ENCODE measurements at places on chromosomes 4 and X.

- no peak for DNase-seq
Observed at GRCh38 chr4:138052806-138053632, 189.1 kb downstream of the SLC7A11 start.

DNA sequence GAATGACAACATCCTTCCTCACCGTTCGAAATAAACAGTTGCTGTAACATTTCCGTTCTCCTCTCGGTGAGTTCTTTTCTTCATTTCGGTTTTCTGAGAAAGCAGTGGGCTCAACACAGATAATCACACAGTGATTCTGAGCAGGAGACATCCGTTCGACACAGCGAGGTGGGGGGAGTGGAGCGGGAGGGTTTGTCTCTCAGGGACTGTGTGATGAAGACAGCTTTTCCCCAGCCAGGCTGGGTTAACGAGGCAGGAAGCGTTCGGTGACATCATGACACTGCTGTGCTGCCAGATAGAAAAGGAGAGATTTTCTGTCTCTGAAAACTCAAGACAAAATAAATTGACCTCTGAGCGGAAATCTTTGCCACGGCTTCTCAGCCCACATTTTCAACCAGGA lies 119.3 kb downstream of the CRLF2 start:
- no peak for DNase-seq

GRCh38 chrX:78029663-78030062 lies 60.2 kb upstream of the PGAM4 start:
- DNase-seq = peak; percentile 38

- peak; percentile 42 for DNase-seq
Observed at GRCh38 chr4:74370912-74371311, 6.0 kb downstream of the EREG start.

- DNase-seq = no peak
Observed at GRCh38 chrX:23788521-23788920, 5.5 kb downstream of the SAT1 start.

GRCh38 chr4:174181827-174182226 lies 101.6 kb downstream of the FBXO8 start:
- DNase-seq = no peak

GRCh38 chr4:186695392-186695791 lies 28.3 kb downstream of the FAT1 start:
- no peak for DNase-seq

- no peak for DNase-seq
Observed at GRCh38 chr4:82644734-82645126, 82.9 kb upstream of the TMEM150C start.

GRCh38 chrX:32183066-32183465 lies 1028.3 kb downstream of the DMD start:
- no peak for DNase-seq

DNA sequence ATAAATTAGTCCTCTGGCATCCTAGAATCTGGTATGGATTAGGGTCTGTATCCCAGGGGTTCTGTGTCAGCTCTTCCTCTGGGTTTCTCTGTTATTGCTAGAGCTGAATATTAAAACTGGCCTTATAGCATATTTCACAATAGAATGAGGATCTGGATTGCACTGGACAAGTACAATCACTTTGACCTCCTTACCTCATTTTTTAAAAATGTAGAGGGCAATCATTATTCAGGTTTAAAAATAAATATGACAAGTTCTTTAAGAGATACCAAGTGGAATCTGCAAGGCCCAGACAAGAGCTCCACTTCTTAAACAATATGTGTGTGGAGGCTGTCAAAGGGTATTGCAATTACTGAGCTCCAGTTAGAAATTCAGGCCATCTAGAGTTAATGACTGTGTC lies 1.4 kb downstream of the PALLD start:
- no peak for DNase-seq

- no peak for DNase-seq
Observed at GRCh38 chrX:39773150-39773549, 324.6 kb downstream of the BCOR start.

DNA sequence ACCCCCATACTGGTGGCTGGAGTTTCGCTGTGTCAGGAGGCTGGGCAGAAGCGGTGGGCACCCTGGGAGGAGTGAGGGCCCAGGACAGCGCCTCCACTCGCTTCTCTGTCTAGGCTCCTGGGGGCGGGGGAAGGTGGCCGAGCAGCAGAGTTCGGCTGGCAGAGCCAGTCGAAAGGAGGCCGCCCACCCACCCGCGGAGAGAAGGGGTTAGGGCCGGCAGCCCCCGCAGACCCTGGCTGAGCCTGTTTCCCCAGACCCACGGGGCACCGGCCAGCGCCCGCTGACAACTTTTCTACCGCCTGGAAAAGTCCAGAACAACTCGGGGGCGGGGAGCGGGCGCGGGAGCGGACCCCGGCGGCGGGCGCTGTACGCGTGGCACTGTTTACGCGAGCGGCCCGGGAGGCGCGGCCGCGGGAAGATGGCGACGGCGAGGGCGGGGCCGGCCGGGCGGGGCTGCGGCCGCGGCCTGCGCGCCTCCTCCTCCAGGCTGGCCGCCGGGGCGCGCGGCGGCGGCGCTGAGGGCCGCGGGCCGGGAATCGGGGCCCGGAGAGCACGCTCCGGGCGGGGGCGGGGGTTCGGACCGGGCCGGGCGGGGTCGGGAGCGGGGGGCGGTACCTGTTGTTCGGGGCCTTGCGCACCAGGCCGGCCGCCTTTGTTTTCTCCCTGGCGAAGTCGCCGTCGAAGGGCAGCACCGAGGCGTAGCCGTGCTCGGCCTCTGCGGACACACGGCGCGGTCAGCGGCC lies 628 bp downstream of the MXD4 start:
- peak; percentile 74 for DNase-seq

- DNase-seq = no peak
Observed at GRCh38 chr4:147855571-147856009, 123.7 kb downstream of the ARHGAP10 start.

DNA sequence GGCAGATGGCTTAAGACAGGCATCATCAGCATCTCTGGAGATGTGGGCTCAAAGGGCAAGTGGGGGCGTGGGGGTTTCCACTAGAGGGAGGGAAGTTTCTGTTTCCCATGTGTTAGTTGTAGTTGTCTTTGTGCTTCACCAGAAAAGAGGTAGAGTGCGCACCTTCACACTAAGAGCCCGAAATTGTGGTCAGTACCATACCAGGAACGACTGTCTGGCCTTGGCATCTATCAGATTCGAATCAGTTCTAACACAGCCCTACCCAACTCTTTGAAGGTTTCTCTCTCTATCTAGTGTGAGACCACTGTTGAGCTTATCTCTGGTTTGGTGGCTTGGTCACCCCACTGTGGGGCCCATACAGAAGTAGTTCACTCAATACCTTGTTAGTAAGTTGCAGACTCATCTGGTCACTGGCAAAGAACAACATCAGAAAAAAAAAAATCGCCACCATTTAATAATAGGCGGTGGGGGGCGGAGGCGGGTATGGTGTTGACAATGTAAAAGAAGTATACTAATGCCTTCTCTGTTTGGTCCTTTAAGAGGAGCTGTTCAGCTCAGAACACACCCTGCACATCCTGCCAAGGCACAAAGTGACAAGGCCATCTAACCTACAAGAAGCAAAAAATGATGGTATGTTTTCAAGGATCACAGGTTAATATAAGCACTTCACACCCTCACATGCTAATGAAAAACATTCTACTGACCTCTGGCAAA lies 71.1 kb downstream of the NYX start:
- no peak for DNase-seq

- DNase-seq = peak; percentile 50
Observed at GRCh38 chrX:55907968-55908607, 190.5 kb downstream of the RRAGB start.

- peak; percentile 90 for DNase-seq
Observed at GRCh38 chr4:6769233-6769988, 13.1 kb upstream of the KIAA0232 start.

DNA sequence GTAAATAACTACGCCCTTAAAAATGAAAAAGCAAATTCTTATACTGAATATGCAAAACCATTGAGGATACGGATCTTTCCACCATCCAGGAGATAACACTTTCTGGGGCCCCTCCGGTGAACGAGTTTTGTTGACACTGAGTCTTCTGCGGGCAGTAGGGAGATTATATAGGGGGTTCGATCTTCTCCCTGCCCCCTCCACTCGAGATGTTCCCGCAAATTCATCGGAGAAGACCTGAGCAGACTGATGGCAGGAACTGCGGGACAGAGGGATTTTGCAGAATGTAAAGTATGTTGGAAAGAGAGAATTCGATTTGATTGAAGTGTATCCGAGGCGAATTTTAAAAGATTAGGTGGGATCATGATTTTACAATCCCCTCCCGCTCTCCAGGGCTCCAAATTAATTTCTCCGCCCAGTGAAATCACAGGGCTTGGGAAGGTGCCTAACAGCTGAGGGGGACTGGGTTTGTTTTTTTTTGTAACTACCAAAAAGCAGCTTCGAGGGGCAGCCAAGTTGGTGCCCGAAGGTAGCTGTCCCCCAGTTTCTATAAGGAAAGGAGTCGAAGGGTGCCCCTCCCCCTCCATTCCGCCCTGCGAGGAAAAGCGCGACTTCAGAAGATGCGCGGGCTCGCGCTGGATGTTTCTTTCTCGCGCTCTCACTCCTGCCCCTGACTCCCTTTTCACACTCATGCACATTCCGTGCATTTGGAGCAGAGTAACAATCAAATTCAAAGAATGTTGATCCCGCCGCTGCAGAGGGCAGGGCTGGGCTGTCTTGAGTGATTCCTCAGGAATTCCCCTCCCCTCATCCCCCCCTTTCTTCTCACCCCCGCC lies 1.2 kb downstream of the TMEM255A start:
- DNase-seq = no peak

- no peak for DNase-seq
Observed at GRCh38 chr4:145280541-145280940, 100.2 kb upstream of the OTUD4 start.

GRCh38 chr4:76035141-76035540 lies 729 bp downstream of the CXCL11 start:
- no peak for DNase-seq

DNA sequence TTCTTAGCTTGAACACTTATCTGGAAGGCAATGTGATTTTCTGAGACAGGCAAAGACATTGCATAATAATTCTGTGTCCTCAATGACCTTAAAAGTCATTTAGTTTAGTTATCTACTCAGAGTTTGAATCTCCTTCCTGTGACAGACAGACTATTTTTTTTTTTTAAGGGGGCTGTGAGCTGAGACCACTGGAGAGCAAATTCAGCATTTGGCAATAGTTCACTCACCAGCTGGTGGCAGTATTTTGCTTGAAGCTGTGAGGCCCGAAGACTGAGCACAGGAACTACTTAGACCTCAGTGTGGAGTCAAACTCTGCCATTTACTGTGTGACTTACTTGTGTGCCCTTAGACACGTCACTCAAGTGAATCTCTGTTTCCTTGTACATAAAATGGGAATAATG lies 22.9 kb upstream of the CPE start:
- DNase-seq = no peak

GRCh38 chrX:50375481-50376267 lies 95.0 kb downstream of the DGKK start:
- no peak for DNase-seq

DNA sequence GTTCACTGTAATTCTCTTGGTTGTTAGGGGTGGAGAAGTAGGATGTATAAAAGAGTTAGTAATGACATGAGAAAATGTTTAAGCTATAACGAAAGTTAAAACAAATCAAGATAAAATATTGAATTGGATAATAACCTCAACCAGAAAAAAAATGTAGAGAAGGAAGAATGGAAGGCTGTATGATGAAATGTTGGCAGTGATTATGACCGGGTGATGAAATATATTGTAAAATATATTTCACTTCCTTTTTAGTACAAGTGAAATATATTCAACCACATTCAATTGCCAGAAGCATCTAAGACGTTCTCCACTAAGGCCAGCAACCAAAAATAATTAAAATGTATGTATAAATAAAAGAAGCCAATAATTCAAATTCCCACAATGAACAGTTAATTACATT lies 309.3 kb upstream of the FGF13 start:
- DNase-seq = no peak

DNA sequence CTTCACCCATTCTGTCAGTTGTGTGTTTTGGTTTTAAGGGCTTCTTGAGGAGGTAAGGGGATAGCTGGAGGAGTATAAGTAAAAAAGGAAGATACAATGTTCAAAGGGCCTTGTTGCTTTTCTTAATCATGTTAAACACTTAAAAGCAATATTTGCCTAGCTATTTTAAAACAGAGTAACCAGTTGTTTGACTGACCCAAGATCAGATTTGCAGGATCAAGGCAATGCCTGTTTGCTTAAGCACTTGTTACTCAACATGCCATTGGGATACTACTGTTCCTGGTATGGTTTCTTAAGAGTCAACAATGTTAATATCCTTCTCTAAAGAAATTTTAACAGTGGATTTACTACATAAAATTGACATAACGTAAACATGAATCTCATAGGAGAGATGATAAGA lies 2.6 kb downstream of the DCLK2 start:
- DNase-seq = no peak

GRCh38 chr4:110540982-110541451 lies 65.1 kb downstream of the ENPEP start:
- DNase-seq = no peak

GRCh38 chr4:20354120-20354519 lies 102.4 kb downstream of the SLIT2 start:
- no peak for DNase-seq

- DNase-seq = no peak
Observed at GRCh38 chrX:113392355-113392754, 551.7 kb upstream of the AMOT start.

- no peak for DNase-seq
Observed at GRCh38 chr4:91288702-91289311, 1015.0 kb upstream of the GRID2 start.
